Astrocyte of the hippocampus (primary cell): ENCODE measurements at places on chromosomes 4 and X.
A peak's percentile ranks its signal among the peaks of the same experiment; 100 is the strongest.

- no peak for DNase-seq
Measured at GRCh38 chrX:32041181-32041580, 969.3 kb upstream of the FTHL17 start.

- no peak for DNase-seq
Measured at GRCh38 chrX:24485976-24486680, 21.0 kb downstream of the PDK3 start.

- DNase-seq: no peak
Measured at GRCh38 chr4:165766976-165767375, 106.1 kb upstream of the TLL1 start.

- DNase-seq: no peak
Measured at GRCh38 chr4:182538031-182538430, 294.8 kb downstream of the TENM3 start.

DNA sequence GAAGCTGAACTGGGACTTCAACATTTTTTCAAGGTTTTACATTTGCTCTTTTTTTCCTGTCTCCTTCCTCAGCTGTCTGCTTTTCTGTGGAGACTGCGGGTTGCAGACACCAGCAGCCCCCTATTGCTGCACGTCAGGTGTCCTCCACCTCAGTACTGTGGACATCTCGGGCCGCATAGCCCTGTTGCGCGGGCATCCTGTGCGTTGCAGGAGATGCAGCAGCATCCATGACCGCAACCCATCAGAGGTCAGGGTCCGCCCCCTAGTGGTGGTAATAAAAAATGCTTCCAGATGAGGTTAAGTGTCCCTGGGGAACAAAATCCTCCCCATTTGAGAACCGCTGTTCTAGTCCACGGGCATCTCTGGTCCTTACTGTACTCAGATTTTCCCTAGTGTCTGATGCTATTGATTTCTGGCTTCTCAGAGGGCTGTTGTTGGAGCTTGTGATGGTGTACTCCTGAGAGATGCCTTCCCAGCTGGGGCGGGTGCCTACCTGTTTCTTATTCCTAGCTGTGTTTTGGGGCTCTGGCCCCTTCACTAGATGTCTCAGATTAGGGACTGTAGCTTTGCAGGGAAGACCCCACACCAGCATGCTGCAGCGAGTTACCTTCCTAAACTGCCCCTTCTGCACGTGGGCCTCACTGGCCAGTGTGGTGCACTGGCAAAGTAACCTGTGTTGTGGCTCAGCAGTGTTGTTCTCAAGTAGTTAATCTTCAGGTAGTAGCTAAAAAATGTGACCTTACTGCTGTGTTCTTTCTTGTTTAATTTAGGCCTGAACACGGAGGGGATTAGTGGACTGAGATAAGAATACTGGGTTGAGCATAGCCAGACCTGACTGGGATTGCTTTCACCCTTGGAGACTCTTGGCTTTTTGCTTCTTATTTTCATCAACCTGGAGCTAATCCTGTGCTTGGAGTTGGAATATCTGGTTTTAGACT is 28.2 kb downstream of the NSD2 start:
- DNase-seq: peak; percentile 86

GRCh38 chr4:78247536-78248285 is 190.6 kb downstream of the FRAS1 start:
- no peak for DNase-seq

GRCh38 chrX:12128017-12128416 is 10.3 kb upstream of the FRMPD4 start:
- no peak for DNase-seq
